DMS79 (cell line): ENCODE measurements at places on chromosomes 5 and 9.

DNA sequence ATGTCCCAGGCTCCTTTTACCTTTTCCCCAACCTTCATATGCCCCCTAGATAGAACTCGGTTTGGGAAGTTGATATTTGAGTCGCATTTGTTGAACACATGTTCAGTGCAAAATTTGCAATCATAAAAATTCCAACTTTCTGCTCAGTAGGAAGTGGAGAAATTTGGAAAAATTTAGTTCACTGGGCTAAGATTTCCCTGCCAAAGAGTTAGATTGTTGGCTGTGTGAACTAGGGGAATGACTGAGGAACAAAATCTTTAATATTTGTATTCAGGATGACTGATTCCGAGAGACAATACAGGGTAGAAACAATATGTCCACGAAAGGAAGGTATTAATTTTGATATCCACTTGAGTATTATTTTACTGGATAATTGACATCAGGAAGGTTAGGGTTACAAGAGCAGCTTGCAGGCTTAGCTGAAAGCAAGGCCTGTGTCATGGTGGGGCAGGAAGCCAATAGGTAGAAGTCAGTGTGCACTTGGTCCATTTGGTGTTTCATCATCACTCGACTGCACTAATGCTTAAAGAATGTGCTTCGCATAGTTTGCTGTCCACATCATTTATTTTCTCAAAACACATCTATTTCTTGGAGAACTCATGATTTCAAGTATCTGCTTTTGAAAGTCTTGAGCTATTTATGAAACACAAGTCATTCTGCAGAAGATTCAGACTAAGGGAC lies 59.4 kb upstream of the GNA14 start:
- DNase-seq, result no peak

DNA sequence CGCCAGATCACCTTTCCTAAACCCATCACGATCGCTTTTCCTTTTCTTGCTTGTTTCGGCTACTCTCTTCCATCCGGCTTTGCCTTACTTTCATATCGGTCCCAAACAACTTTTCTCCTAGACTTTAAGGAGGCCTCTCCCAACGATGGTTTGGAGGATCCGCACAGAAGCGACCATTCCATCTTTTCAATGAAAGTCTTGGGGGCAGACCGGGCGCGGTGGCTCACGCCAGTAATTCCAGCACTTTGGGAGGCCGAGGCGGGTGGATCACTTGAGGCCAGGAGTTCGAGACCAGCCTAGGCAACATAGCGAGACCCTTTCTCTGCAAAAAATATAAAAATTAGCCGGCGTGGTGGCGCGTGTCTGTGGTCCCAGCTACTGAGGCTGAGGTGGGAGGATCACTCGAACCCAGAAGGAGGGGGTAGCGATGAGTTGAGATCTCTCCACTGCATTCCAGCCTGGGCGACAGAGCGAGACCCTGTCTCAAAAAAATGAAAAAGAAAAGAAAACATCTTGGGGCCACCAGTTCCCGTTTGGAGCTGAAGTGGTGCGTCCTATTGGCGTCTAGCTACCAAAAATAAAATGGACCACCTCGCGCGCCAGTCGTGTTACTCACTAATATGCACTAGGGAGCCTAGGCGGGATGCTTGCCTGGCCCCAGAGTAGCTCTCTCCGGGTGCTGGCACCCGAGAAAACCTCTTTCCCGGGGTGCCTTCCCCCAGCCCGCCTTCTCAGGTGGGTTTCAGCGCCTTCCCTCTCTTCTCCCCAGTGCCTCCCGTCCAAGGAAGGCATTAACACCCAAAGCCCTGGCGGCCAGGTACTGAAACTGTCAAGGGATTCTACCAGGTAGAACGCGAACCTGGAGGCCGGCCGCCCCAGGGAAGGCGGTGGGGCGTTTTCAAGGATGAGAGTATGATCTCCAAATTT lies 800 bp upstream of the AP3B1 start:
- peak; percentile 24 for DNase-seq

- DNase-seq, result no peak
Observed at GRCh38 chr9:95459851-95460517, 56.8 kb downstream of the PTCH1 start.

GRCh38 chr5:158811350-158811749 lies 288.4 kb downstream of the EBF1 start:
- no peak for DNase-seq

- DNase-seq, result no peak
Observed at GRCh38 chr9:82555431-82556051, 507.4 kb downstream of the RASEF start.

GRCh38 chr5:168339109-168339771 lies 47.8 kb downstream of the WWC1 start:
- DNase-seq, result no peak

DNA sequence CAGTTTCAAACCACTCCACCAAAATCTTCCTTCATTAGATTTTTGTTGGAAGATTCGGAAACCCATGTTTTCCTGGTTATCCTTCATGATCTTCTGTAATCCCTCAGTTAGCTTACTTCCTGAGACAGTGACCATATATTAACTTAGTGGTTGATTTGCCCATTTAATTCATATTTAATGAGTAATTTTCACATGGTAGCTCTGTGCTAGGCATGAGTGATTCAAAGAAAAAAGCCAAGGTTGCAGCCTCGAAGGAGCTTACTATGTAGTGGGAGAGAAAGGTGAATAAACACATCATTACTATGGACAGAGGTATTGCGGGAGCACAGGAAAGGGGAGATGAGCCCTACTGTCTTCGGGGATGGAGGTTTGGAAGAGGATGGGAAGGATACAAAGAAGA lies 158.5 kb downstream of the TLE1 start:
- no peak for DNase-seq

- no peak for DNase-seq
Observed at GRCh38 chr5:15718421-15719179, 218.6 kb downstream of the FBXL7 start.

- DNase-seq, result peak; percentile 36
Observed at GRCh38 chr9:32571969-32572899, 725 bp downstream of the NDUFB6 start.

DNA sequence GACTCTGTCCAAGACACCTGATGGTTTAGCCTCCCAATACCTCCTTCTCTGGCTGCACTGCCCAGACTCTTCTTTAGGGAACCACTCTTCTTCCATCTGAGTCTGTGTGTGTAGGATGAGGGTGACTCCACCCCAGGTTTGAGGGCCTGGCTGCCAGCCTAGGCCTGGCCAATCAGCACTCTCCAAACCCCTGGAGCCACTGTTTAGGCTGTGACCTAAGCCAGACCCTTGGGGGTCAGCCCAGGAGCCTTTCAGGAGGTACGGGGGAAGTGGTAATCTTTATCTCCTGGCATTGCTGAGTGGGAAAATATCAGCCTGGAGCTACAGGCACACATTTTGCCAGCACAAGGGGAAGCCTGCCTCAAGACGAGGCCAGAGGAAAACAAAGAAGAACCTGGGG lies 6.2 kb upstream of the ERGIC1 start:
- no peak for DNase-seq

DNA sequence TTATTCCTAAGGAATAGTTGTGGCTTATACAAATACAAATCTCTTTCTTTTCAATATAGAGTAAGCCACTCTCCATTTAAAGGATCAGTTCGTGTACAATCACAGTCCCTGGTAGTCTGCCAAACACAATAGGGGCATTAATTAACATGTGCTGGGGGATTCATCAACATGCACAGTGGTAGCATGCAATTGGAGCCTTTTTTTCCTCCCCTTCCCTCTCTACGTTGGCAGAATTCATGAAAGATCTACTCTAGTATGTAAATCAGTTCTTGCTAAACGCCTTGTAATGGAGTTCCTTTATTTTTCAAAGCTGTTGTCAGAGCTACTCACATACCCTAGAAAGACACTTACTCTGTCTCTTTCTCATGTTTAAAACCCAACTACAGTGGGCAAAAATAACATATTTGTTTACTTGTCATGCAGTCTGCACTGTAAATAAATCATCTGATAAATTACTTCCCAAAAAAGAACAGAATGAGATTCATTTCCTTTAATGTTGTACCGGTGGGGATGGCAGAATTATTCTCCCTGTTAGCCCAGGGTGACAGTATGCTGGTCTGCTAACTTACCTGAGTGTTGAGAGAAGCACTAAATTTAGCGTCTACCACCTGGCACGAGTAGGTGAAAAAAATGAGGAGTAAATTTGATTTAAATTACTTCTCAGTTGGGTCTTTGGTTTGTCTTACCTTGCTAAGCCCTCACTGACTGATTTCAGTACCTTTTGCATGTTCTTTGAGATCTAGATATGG lies 341.5 kb upstream of the CCNH start:
- DNase-seq, result no peak

DNA sequence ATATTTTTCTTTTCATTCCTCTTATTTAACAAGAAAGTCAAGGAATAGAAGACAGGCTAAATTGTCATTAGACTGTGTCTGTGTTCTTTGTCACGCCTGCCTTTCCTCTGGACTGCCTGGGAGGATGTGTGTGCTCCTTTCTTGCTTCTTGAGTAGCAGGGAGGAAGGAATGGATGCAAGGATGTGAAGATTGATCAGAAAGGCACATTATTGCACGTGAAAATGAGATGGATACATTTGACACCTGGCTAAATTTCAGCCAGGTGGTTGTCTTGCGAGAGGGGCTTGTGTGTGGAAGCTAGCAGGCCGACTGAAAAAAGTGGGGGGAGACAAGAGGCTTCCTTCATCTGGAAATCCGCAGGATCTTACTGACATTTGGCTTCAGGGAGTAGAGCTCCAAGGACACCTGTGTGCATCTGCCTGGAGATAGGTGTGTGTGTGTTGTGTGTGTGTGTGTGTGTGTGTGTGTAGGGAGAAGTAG lies 200.1 kb downstream of the MEF2C start:
- DNase-seq, result no peak

DNA sequence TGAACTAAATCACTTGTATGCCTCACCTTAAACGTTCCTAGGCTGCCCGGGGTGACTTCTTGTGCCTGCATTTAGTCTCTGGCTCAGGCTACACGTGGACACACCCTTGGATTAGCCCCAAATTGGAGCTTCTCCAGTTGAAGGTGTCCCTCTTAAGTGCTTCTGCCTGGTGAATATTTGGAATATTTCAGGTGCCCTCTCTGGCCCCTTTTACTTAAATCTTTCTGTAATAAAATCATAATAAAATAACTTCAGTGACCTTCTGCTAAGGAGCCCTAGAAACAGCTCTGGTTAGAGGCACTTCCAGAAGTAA lies 74.3 kb upstream of the KLF9 start:
- no peak for DNase-seq

GRCh38 chr5:111945535-111945934 lies 188.5 kb upstream of the NREP start:
- DNase-seq, result no peak

DNA sequence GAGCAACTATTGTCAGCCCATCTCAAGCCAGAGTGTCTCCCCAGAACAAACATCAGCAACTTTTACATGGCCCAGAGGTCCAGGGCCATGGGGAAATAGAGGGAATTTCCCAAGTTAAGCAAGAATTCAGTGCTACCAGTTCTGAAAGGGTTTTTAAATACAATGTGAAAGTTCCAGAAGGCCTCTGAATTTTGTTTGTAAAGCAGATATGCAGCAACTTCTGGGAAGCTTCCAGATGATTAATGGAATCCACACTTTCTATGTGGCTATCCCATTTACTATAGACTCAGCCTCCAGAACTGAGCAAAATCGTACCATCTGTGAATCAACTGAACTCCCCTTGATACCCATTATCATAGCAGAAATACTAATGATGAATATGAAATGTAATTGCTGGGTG lies 93.8 kb downstream of the FEM1C start:
- DNase-seq, result no peak

- no peak for DNase-seq
Observed at GRCh38 chr5:43123887-43124286, 3.2 kb downstream of the ZNF131 start.

GRCh38 chr9:117704597-117704996 lies 394 bp downstream of the TLR4 start:
- no peak for DNase-seq

DNA sequence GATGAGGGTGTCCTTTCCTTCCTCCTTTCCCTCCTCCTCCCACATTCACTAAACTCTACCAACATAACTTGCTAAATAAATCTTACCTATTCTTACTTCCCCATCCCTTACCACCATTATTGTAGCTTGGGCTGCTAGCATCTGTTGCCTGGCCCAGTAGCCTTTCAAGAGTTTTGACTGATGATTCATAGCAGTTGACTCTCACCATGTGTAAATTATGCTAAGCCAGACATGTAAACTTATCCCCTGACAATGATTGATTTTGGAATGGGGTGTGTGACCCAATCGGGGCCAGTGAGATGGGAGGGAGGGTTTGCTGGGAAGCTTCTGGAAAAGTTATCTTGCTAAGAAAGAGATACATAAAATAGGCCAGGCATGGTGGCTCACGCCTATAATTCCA lies 161.8 kb upstream of the SPRY4 start:
- no peak for DNase-seq

GRCh38 chr9:132879457-132880323 lies 992 bp downstream of the SPACA9 start:
- DNase-seq, result no peak

GRCh38 chr5:79333852-79334557 lies 98.1 kb downstream of the JMY start:
- no peak for DNase-seq

- DNase-seq, result no peak
Observed at GRCh38 chr5:147384346-147385193, 125.3 kb downstream of the DPYSL3 start.

- DNase-seq, result no peak
Observed at GRCh38 chr9:70060883-70061507, 17.3 kb downstream of the MAMDC2 start.

DNA sequence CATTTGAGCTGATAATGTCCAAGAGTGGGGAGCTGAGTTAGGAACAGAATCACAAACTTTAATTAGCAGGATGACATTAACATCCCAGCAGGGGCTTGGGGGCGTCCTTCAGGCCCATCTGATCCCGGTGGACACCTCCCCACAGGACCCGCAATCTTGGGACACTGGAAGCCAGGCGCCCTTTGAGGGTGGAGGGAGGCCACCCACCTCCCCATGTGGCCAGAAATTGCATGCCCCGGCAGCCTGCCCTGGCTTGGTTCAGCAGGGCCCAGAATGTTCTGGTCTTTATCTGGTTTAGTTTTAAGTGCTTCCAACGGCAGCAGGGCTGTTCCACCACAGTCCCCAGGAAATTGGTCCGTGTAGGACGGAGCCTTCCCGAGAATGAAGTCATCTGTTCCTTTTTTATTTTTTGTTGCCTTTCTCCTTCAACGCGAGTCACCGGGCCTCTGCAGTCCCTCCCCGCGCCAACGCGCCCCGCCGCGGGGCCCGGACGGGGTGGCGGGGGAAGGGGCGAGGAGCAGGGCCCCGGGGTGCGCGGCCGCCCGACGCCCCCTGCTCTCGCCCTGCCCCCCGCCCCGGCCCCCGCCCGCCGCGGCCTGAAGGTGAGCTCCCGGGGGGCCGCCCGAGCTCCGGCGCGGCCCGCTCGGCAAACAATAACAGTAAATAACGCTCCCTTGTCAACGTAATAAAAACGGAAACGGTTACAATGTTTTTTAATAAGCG lies 207.9 kb downstream of the C9orf50 start:
- DNase-seq, result peak; percentile 61

DNA sequence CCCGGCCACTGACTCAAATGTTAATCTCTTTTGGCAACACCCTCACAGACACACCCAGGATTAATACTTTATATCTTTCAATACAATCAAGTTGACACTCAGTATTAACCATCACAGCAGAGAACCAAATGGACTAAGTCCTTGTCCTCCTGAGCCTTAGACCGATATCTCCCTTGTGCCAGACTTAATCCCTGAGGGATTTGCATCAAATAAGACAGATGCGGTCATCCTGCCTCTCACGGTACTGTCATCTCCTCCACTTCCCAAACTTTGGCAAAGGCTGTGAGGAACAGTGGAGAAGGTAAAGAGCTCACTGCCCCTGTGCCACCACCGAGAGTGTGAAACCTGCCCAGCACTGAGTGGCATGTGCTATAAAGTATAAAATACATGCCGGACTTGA lies 6.5 kb upstream of the PRRC2B start:
- no peak for DNase-seq

- DNase-seq, result no peak
Observed at GRCh38 chr5:88677943-88678769, 204.8 kb downstream of the MEF2C start.
